IMR-90 (cell line): ENCODE measurements at places on chromosomes 3 and 15. TPM values are rescaled to one million over a fixed set of nuclear protein-coding genes. Genes with fewer than 3 reads are reported as not detected.

The TGM4 gene
- polyA plus RNA-seq: 0.03 and 0.10 TPM in 2 replicates

The COPB2 gene
- 140 and 179 TPM in 2 replicates for polyA plus RNA-seq

The FMN1 gene
- polyA plus RNA-seq: 6.4 and 7.3 TPM in 2 replicates

The IQCF5 gene
- not detected in 2 replicates for polyA plus RNA-seq

The FGF12 gene
- not detected in 2 replicates for polyA plus RNA-seq

The CTXN2 gene
- polyA plus RNA-seq: not detected in 2 replicates

The LMCD1 gene
- 43.1 and 53.8 TPM in 2 replicates for polyA plus RNA-seq

The BFSP2 gene
- polyA plus RNA-seq: not detected in 2 replicates

The RETNLB gene
- polyA plus RNA-seq: not detected in 2 replicates

The STOML1 gene
- polyA plus RNA-seq: 21.2 and 25.0 TPM in 2 replicates

The SLC22A13 gene
- 0.22 and 0.29 TPM in 2 replicates for polyA plus RNA-seq

The PLD1 gene
- 2.6 and 3.3 TPM in 2 replicates for polyA plus RNA-seq

The GREM1 gene
- polyA plus RNA-seq: 852 and 1,130 TPM in 2 replicates

The FOXB1 gene
- not detected in 2 replicates for polyA plus RNA-seq

The MAP4 gene
- 216 and 229 TPM in 2 replicates for polyA plus RNA-seq

The NR2F2 gene
- 161 and 185 TPM in 2 replicates for polyA plus RNA-seq

The PIERCE2 gene
- polyA plus RNA-seq: 0.48 and 1.0 TPM in 2 replicates
